Stimulated activated CD8-positive, alpha-beta memory T cell treated with anti-CD3 and anti-CD28 coated beads, Interleukin-4, amount 100 ng/mL, for 1 hour (primary cell): ENCODE measurements at places on chromosomes 7 and 10.

GRCh38 chr10:89659143-89660131 is 14.4 kb upstream of the PANK1 start:
- no peak for DNase-seq

DNA sequence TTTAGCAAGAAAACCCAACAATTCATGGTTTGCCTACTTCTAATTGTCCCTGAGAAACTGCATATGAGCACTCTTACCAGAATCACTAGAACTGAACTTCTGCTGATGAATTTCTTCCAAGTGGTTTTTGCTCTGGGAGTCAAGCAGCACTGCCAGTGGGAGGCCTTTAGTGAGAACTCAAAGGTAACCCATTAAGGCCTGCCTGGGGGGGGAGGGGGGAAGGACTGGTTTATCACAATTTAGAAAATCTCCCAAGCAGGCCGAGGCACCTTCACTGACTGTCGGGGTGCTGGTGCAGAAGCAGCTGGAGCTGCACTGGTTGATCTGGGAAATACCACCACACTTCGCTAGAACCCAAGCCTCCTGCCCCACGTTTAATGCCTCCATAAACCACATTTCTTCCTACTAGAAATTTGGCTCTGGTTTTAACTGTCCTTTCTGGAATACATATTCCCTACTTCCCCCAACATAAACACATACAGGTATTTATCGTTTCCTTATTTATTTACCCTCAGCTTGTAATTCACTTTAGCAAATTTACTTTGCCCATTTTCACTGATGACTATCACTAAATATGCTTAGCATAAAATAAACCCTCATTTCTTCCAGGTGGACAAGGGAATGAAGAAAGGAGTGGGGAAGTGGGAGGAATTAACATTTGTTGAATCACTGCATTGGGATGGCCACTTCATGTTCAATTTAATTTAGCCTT is 14.2 kb downstream of the ANK3 start:
- no peak for DNase-seq

DNA sequence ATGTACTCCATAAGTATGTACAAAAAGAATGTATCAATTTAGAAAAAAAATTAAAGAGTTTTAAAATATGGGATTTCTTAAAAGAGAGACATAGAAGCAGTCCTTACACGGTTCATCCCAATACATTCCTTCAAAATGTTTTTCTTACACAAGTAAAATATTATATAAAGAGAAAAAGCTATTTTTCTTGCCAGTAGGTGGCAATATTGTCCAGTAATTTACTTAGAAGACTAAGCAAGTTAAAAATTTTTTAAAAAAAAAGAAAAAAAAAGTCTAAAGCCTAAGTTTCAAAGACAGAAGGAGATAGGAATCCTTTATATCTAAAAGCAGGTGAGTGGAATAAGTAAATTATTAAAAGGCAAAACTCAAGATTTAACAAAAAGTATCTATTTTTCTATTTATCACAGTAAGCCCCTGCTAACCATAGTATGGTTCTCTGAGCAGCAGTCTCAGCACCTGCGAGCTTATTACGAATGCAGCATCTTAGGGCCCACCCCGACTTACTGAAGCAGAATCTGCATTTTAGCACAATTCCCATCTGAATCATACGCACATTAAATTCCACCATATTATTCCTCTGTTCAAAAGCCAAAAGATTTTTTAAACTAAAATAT is 240.6 kb downstream of the DGKI start:
- DNase-seq, result no peak

- DNase-seq, result no peak
Measured at GRCh38 chr10:101939008-101939648, 95.5 kb upstream of the KCNIP2 start.

DNA sequence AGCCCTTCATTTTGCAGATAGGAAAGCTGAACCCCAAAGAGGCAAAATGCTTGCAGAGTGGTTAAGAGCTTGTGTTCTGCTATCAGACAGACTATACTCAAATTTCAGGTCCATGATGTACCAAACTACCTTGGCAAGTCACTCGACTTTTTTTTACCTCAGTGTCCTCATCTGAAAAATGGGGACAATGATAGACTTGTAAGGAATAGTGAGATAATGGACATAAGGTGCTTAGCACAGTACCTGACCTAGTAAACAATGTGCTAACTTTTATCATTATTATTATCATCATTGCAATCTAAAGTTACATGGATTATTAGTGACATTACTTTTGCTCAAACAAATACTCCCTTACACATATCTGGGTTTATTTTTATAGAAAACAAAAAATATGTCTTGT is 79.4 kb upstream of the ARID5B start:
- DNase-seq, result no peak
